ENCODE measurements at places on chromosomes 12 and 14. TPM values are rescaled to one million over a fixed set of nuclear protein-coding genes. Genes with fewer than 3 reads are reported as not detected.

- no peaks in the 10 kb centered on the region for H3K36me3 ChIP-seq
- H3K4me1 ChIP-seq: no peaks in the 10 kb centered on the region
- H3K4me3 ChIP-seq: no peak overlapping the region
- no peak for DNase-seq
- H3K27ac ChIP-seq: no peak overlapping the region
- H3K27me3 ChIP-seq: no peaks in the 10 kb centered on the region
Measured at GRCh38 chr12:63319936-63320633, 169.1 kb upstream of the AVPR1A start.

- no peaks in the 10 kb centered on the region for H3K4me1 ChIP-seq
- peak; percentile 83 for DNase-seq
- peaks cover 6% of the 10 kb centered on the region for H3K36me3 ChIP-seq
- peak overlapping the region; percentile 75 for H3K4me3 ChIP-seq
Measured at GRCh38 chr12:7439579-7440505, 4.1 kb downstream of the CD163L1 start.

GRCh38 chr14:100841761-100842403 is 16.0 kb downstream of the MEG3 start:
- H3K27me3 ChIP-seq: no peaks in the 10 kb centered on the region
- H3K27ac ChIP-seq: peak overlapping the region; percentile 92
- no peak overlapping the region for H3K4me3 ChIP-seq
- H3K36me3 ChIP-seq: no peaks in the 10 kb centered on the region
- peaks cover 56% of the 10 kb centered on the region for H3K4me1 ChIP-seq

- H3K27ac ChIP-seq: no peak overlapping the region
- no peak for DNase-seq
- no peaks in the 10 kb centered on the region for H3K27me3 ChIP-seq
- H3K36me3 ChIP-seq: no peaks in the 10 kb centered on the region
- no peak overlapping the region for H3K4me3 ChIP-seq
Measured at GRCh38 chr12:73833746-73834145, 703.9 kb upstream of the ATXN7L3B start.

- no peak overlapping the region for H3K27ac ChIP-seq
- no peak overlapping the region for H3K4me3 ChIP-seq
- no peaks in the 10 kb centered on the region for H3K36me3 ChIP-seq
- peaks cover 4% of the 10 kb centered on the region for H3K4me1 ChIP-seq
Measured at GRCh38 chr12:1796515-1797010, 23.8 kb upstream of the LRTM2 start.

DNA sequence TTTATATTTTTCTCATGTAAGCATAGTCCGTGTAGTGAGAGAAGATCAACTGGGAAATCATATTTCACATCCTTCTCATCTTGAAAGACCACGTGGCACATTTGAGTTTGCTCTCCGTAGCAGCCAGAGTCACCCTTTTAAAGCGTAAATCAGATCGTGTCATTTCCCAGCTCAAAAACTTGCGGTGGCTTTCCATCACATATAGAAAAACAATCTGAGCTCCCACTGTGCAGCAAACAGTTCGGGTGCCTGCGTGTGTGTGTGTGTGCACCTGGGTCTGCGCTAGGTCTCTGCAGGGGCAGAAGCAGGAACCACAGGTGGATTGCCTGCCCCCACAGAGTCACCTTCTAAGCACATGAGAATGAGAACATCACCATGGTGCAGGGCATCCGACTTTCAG is 338.2 kb downstream of the TRHDE start:
- H3K27me3 ChIP-seq: no peaks in the 10 kb centered on the region
- H3K4me1 ChIP-seq: peaks cover 2% of the 10 kb centered on the region
- no peak overlapping the region for H3K4me3 ChIP-seq
- no peak overlapping the region for H3K27ac ChIP-seq

- H3K4me1 ChIP-seq: no peaks in the 10 kb centered on the region
- DNase-seq: no peak
- H3K27ac ChIP-seq: no peak overlapping the region
- H3K27me3 ChIP-seq: no peaks in the 10 kb centered on the region
- H3K36me3 ChIP-seq: no peaks in the 10 kb centered on the region
Measured at GRCh38 chr12:90038289-90038688, 329.7 kb upstream of the ATP2B1 start.

DNA sequence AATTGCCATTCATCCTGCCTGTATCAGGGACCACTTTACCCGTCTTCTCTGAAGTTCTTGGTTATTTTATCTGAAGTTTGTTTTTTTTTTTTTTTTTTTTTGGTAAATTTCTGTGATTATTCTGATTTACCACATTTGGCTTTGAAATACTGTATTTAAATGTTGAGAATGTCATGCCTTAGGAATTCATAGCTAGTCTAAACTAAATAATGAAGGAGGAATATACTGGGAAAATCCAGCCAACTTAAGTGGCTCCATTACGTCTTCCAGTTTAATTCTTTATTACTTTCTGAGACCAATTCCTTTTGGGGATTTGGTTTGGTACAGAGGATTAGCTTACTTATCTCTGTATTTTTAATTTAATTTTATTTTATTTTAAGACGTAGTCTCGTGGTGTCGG is 60.3 kb upstream of the KCNMB4 start:
- no peak overlapping the region for H3K4me3 ChIP-seq
- H3K36me3 ChIP-seq: peaks cover 44% of the 10 kb centered on the region
- H3K4me1 ChIP-seq: no peaks in the 10 kb centered on the region

- H3K4me3 ChIP-seq: no peak overlapping the region
- peaks cover 4% of the 10 kb centered on the region for H3K4me1 ChIP-seq
- no peak for DNase-seq
- H3K27me3 ChIP-seq: no peaks in the 10 kb centered on the region
- H3K36me3 ChIP-seq: no peaks in the 10 kb centered on the region
Measured at GRCh38 chr14:86604561-86604960, 1074.6 kb downstream of the FLRT2 start.

CLEC2A gene
- total RNA-seq: not detected

TRHDE gene
- total RNA-seq: 2.7 TPM

GLIPR1L1 gene
- not detected for total RNA-seq

SLC38A6 gene
- 14.4 TPM for total RNA-seq
